Left lung (tissue), 14 donors: ENCODE measurements at places on chromosomes 5 and 9.

GRCh38 chr5:626850-627249 is 14.7 kb downstream of the CEP72 start:
- no peak for DNase-seq

DNA sequence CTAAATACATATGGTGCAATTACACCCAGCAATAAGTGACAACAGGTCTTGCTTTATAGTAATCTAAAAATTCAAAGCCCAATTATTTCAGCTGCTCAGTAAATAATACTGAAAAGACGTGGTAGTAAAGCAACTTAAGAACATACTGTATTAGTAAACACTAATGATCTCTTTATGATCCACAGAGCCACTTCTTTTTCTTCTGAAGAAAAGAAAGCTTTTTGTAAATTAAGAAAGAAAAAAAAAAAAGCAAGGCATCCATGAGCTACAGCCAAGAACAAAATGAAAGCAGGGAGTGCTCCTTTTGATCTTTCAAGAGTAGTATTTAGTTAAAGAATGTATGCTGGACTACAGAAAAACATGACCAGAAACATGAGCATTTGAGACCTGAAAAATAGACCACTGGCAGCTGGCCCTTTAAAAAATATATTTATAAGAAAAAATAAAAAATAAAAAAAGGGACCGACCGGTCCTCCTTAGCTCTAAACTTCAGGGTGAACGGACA is 348.7 kb downstream of the GLIS3 start:
- DNase-seq: no peak

DNA sequence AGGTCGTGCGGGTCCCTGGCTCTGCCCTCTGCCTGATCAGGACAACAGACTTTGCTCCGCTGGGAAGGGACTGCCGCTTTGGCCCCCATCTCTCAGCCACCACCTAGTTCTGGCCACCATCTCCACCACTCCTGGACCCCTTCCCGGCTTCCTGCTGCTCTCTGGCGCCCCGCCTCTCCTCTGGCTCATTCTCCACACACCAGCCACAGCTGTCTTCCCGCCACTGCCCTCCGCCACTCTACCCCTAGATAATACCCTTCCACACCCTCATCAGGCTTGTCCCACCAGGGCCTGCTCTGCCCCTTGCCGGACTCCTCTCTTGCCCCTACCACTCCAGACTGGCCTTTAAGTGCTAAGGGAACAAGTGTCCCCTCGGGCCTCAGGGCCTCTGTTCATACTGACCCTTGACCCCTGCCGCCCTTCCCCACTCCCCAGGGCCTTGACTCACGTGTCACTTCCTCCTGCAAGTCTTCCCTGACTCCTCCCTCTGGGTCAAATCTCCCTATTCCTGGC is 3.0 kb upstream of the CDX1 start:
- peak; percentile 68 for DNase-seq

- no peak for DNase-seq
Measured at GRCh38 chr9:86721226-86721781, 226.0 kb downstream of the GAS1 start.

- no peak for DNase-seq
Measured at GRCh38 chr5:30194595-30194994, 998.9 kb upstream of the CDH6 start.

DNA sequence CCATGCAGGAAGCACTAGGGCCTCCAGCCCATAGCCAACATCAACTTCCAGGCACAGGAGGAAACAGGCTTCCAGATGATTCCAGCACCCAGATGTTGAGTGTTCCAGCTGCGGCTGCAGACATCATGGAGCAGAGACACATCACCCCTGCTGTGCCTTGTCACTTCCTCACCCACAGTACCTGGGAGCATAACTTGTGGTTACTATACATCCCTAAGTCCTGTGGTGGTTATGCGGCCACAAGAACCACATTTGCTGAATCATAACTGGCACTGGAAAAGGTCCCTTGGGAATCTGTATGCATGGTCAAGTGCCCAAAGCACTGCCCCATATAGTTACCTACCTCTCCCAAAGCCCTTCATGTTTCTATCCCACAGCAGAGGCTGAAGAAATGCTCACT is 56.6 kb downstream of the WHRN start:
- DNase-seq: no peak

DNA sequence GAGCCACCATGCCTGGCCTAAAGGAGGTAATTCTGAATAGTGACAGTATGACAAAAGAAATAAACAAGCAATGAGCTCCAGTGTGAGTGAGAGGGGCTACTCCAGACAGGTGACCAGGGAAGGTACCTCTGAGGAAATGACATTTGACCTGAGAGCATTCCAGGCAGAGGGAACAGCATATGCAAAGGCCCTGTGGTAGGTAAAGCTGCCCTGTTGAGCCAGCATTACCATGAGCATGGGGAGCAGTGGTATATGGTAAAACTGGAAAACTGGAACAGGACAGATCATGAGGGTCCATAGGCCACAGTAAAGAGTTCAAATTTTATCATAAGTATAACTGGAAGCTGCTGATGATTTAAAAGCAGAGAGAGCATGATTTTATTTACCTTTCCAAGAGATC is 6.0 kb upstream of the SFXN1 start:
- no peak for DNase-seq

DNA sequence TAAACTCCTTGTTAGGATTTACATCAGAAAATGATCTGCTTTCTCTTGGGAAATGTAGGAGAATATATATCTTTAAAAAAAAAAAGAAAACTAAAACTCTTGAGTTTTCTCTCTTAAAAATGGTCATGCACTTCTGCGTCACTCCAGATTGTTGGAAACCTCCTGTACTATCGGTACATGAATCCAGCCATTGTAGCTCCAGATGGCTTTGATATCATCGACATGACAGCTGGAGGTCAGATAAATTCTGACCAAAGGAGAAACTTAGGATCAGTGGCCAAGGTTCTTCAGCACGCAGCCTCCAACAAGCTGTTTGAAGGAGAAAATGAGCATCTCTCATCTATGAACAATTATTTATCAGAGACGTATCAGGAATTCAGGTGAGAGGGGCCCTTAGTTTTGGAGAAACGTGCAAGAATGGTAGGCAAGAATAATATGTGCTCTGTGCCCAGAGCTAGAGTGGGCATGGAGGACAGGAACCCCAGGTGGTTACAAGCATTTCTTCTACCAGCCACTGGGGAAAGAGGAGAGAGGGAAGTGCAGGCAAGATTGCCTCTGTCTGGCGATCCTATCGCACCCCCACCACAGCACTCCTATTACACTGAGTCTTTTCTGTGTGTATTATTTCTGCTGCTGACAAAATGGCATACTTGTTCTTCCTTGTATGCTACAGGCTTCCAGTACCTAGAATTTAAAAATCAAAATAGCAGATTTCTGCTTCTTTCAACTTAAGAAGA is 41.4 kb upstream of the F2R start:
- DNase-seq: no peak

DNA sequence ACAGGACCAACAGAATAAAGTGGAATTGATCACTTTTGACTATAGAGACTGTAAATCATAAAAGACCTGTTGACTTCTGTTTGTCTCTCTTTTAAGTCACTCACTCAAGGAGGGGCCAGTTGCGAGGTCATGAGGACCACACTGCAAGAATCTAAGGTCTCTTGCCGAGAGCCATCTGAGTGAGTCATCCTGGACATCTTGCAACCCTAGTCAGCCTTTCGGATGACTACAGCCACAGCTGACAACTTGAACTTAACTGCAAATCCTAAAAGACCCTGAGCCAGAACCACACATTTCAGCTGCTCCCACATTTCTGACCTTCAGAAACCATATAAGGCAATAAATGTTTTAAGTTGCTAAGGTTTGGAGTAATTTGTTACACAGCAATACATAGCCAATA is 129.7 kb upstream of the RAD23B start:
- DNase-seq: no peak

DNA sequence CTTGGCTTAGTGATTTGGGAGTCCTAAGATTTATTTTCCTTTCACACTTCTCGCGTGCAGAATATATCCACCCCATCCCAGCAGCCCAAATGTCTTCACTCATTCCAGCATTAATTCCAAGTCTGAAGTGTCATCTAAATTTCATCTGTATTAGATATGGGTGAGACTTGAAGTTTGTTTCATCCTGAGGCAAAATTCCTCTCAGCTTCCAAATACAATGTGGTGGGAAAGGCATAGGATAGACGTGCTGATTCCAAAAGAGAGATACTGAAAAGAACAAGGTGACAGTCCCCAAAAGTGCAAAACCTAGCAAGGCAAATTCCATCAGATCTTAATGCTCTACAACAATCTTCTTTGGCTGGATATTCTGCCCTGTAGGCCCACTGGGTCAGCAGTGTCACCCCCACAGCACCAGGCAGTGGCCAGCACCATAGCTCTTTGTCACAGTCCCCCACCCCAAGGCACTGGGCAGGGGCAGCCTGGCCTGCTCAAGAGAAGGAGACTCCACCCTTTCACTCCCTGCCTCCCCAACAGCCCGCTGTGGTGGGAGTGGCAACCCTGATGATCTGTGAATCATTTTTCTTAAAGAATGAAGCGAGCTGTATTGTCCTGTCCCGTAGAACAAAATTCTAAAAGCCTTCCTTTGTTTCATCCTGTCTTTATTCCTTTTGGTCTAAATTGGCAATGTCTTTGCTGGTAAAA is 2.7 kb upstream of the ADAM19 start:
- no peak for DNase-seq

DNA sequence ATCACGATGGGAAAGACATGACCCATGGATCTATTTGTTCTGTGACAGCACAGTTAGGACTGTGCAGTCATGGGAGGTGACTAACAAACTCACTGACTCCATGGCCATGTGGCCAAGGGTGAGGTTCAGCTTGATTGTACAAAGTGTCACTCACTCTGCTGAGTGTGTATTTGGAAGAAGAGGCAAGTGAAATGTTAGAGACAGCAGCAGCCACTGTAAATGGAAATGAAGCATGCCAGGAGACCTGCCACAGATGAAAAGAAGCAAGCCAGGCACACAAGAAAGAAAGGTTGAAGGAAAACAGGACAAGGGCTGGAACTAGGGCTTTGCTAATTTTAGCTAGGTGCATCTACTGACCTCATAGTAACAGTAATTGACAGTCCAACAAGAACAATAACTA is 42.7 kb upstream of the PALM2AKAP2 start:
- DNase-seq: no peak

- peak; percentile 90 for DNase-seq
Measured at GRCh38 chr9:137411645-137412380, 11.1 kb downstream of the EXD3 start.

DNA sequence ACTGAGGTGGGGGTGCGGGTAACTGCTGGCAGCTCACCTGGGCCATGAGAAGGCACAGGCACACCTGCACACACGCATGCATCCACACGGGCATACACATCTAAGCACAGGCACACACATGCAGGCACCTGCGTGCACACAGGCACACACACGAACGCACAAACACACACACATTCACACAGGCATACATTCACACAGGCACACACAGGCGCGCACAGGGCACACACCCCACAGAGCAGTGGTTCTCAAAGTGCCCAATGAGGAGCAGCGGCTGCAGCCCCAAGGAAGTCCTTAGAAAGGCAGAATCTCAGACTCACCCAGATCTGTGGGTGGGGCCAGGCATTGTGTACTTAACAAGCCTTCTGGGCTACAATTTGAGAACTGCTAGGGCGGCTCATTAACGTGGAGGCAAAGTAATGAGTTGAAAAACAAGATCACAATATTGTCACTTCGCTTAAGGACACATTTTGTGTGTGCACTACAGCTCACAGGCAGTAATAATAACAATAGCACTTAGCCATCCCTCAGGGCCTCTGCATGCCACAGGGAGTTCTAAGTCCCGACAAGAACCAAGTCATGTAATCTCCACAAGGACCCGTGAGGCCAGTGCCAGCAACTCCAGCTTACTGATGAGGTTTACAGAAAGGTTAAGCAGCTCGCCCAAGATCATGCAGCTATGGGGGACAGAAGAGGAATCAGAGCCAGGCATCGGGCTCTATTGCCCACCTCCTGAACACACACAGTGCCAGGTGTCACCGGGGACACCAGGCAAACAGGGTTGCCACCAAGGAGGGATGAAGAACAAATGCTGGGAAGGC is 91.6 kb downstream of the ROR2 start:
- DNase-seq: no peak

DNA sequence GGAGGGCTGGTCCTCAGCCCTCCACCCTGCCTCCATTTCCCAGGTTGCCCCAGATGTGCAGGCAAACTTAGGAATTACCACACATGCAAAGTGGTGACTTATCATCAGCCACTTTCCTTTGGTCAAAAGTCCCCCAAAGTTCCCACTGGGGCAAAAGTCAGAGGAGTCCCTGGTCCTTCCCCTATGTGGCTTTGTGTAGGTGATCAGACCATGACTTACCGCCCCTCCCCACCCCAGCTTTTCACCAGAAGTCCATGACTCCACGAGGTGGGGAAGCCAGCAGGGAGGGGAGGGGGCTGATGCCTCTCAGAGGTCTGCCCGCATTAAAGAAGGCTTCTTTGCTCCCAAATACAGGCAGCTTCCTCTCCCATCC is 5.8 kb downstream of the TRAF1 start:
- DNase-seq: no peak

GRCh38 chr5:39219437-39219836 is at the start of gene FYB1:
Gene FYB1, minus strand, starts transcription at chr5:39219563. Its CDS starts 16,603 bp downstream, at chr5:39202960.
- peak; percentile 79 for DNase-seq

DNA sequence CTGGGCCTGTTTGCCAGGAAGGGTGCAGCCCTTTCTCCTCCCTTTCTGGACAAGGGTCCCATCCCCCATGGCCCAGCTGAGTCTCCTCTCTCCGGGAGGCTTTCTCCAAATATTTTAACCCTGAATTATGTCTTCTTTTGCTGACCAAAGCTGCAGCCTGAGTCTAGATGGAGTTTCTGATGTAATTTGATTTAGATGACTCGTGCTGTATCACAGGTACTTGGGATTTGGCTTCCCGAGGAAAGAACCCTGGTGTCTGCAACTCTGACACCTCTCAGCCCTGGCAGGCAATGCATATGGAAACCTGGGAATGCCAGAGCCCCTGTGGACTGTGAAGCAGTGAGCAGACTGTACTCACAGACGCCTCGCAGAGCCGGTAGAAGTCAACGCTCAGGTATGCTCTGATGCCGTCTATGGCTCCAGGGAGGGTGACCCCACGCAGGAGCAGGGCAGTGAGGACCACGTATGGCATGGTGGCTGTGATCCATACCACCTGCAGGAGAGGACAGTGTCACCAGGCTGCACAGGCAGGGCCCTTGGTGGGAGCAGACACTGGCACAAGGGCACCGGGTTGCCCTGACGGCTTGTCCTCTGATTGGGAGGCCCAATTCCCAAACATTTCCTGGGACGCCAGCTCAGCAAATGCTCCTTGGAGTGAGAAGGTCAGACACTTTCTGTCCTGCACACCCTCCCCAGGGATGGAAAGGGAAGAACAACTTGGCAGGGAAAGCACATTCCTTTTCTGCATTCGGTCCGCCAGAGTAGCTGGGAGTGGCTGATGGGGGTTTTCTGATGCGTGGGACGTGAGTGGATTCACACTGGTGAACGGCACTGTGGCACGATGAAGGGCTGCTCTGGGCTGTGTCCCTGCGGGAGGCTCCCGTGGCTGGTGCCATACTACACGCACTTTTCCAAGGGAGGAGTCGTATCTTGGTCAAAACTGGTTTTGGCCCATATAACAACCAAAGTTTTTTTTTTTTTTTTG is 24.7 kb downstream of the SLC6A3 start:
- peak; percentile 28 for DNase-seq
